ENCODE measurements at places on chromosomes 1 and 21.
A peak's percentile ranks its signal among the peaks of the same experiment; 100 is the strongest.

GRCh38 chr1:234928642-234929041 lies 200.0 kb downstream of the TOMM20 start:
- DNase-seq = no peak

- no peak for DNase-seq
Measured at GRCh38 chr1:197304638-197305200, 36.7 kb downstream of the CRB1 start.

DNA sequence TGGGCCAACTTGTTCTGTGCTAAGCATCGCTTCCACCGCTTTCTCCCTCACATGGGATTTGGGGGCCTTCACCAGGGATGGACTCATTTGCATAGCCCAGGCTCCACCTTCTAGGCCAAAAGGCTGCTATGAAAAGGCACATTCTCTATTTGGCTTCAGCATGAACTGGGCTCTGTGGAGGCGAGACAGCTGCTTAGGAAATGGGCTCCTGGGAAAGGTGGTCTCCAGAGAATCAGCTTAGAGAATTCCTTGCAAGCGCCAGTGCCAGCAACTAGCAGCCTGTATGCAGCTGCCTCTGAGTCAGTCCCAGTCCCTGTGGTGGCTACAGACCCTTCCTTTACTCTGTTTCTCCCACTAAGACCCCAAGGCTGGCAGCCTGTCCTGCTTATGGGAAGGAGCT lies 214.5 kb downstream of the HIVEP3 start:
- DNase-seq = no peak

- peak; percentile 6 for DNase-seq
Measured at GRCh38 chr1:211548321-211549091, 30.5 kb downstream of the SLC30A1 start.

DNA sequence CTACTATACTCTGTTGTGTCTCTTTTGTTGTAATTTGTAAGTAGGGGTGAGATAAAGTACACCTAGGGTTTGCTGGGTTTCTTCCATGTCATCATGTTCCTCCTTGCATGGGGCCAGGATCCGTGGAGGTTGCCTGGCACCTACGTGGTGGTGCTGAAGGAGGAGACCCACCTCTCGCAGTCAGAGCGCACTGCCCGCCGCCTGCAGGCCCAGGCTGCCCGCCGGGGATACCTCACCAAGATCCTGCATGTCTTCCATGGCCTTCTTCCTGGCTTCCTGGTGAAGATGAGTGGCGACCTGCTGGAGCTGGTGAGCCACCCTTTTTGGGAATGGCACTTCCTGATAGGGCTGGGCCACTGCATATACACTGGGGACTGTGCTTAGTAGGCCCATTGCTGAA lies 4.4 kb downstream of the PCSK9 start:
- DNase-seq = no peak

DNA sequence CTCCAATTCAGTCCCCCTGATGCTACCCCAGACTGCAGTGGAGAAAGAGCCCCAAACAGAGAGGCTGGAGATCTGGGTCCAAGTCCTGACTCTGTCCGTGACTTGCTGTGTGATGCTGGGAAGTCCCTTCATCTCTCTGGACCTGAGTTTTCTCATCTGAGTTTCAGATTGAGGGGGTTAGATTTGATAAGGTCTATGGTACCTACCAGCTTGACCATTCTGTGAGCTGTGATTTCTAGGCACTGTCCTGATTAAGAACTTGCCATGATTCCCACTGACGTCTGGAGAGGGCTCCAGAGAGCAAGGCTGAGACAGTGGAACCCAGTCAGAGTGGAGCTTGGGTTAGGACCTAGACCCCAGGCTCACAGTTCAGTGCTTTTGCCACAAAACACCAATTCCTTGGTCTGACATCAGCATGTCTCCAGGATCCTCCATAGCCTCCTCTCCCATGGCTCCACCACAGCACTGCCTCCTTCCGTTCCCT lies 43.8 kb upstream of the DMBX1 start:
- DNase-seq = no peak

DNA sequence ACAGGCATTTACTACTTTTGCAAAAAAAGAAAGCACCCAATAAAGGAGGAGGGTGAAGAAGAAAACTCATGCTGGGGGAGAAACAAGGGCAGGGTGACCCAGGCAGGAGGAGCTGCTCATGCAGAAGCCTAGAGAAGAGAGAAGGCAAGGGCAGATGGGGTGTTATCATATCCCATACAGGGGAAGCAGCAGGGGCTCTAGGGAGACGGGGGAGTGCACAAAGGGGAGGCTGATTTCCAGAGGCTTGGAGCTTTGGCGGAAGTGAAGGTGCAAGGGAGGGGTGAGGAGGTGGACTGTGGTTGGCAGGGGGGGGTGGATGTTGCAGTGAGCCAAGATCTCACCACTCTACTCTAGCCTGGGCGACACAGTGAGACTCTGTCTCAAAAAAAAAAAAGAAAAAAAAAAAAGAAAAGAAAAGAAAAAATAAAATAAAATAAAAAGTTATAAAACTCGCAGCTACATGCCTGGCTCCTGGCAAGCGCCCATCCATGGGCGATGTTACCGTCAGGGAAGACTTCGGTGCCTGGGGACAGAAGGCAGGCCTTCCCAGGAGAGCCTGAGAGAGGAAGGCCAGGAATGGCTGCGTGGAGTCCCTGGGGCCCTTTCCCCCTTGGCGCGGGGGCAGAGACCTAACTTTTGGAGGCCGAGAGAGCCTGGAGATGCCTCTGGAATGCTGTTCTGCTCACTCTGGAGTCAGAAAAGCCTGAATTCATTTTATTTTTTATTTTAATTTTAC lies 3.3 kb upstream of the FCN3 start:
- no peak for DNase-seq

DNA sequence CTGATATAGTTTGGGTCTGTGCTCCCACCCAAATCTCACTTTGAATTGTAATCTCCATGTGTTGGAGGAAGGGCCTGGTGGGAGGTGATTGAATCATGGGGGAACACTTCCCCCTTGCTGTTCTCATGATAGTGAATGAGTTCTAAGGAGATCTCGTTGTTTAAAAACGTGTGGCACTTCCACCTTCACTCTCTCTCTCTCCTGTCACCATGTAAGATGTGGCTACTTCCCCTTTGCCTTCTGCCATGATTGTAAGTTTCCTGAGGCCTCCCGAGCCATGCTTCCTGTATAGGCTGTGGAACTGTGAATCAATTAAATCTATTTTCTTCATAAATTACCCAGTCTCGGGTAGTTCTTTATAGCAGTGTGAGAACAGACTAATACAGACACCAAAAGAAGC lies 40.4 kb downstream of the FRRS1 start:
- no peak for DNase-seq

GRCh38 chr1:218683242-218683641 lies 338.1 kb downstream of the TGFB2 start:
- DNase-seq = no peak

- DNase-seq = no peak
Measured at GRCh38 chr1:205775717-205776056, 405 bp upstream of the RAB29 start.
